ENCODE measurements at places on chromosomes 16 and 17.

GRCh38 chr17:39899215-39899614 lies 19.2 kb downstream of the GSDMB start:
- no peak for DNase-seq

DNA sequence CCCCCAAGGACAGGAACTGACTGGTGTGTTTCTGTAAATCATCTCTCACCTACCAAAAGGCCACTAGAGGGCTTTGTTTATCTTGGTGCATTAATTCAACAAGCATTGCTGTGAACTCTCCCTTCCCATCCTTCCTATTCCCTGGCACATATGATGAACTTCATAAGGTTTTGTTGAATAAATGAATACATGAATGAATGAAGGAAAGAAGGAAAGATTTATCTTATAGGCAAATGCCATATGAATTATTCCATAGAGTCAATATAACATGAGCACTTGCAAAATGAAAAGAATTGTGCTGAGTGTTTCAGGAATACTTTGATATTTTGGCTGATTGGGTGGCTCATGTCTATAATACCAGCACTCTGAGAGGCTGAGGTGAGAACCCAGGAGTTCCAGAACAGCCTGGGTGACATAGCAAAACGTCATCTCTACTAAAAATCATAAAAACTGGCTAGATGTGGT lies 4.3 kb downstream of the SPDYE4 start:
- peak; percentile 31 for DNase-seq

- DNase-seq, result no peak
These were observed 1.1 kb upstream of the NHLRC4 start for GRCh38 chr16:565419-566330.

DNA sequence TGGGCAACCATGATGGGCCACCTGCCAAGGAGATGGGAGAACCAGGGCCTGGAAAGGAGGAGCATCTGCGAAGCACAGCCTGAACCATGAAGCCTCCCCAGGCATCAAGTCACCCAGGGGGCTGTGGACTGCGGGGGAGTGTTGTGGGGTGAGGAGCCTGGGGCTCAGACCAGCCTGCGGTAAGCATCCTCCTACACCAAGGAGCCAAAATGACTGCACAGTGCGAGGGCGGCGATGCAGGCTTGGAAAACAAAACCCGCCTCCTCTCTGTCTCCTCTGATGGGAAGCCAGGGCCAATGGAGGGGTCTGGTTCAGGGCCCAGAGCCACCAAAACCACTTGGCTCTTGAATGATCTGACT lies 18.1 kb upstream of the MAF start:
- DNase-seq, result no peak

DNA sequence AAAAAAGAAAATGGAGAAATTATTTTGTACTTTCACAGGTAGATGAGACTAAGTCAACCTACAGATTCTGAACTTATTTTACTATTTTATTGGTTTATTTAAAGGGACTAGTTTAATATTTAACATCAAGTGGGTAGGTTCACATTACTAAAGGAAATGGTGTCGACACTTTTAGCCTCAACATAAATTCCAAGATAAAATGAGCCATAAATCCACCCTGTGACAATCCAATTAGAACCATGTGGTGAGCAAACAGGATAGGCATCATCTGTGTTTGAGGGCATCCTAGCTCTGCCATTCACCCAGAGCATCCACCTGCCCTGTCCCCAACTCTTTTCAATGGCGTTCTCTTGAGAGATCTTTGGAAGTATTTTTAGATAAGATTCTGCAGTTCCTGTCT lies 92.8 kb upstream of the PMFBP1 start:
- DNase-seq, result no peak

DNA sequence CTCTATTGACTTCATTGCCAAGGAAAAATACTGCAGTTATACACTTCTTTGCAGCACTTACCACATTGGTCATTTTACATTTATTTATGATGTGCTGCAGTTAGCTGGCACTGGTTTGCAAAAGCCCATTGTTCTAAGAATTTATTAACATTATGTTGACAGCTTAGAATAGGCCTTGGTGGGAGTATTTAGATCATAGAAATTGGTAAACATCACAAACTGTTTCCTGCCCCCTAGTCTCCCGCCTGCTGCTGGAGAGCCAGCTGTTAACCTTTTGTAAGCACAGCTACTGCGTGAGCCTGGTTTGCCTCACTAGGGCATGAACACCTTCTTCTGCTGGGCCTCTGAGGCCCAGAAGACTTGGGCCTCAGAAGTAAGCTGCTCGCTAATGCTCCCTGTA lies 651.4 kb upstream of the GOT2 start:
- DNase-seq, result no peak

DNA sequence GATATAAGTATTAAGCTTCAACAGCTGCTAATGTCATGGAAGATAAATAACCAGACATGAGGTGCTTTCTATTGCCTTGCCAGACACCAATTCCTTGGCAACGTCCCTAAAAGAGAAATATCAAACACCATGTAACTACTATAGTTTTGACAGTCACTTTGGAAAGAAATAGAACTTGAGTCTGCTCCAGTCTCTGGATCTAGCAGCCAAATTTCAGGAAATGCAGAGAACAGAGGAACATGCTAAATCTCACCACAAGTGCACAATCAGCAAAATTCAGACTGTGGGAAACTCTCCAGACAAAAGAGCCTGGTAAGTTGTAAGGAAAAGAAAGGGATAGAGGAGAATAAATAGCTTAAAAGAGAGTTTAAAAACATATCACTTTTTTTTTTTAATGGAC lies 28.4 kb upstream of the TANC2 start:
- no peak for DNase-seq

DNA sequence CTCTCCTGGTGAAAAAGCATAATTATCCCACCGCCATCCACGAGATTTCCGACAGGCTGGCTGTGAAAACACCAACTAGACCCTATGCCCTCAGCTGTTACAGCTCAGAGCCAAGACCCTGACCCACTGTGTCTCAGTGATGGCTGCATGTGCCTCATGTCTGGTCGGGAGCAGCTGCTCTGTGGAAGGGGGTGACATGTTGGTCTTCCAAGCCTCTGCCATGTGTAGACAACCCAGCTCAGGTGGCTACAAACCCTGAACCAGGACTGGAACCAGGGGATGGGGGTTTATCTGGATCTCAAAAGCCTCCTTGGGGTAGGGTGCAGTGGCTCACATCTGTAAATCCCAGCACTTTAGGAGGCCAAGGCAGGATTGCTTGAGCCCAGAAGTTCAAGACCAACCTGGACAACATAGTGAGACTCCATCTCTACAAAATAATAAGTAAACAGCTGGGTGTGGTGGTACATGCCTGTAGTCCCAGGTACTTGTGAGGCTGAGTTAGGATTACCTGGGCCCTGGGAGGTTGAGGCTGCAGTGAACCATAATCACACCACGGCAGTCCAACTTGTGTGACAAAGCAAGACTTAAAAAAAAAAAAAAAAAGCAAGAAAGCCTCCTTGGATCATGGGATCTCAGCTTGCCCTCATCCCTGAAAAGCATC lies 220.3 kb downstream of the CPPED1 start:
- DNase-seq, result no peak

DNA sequence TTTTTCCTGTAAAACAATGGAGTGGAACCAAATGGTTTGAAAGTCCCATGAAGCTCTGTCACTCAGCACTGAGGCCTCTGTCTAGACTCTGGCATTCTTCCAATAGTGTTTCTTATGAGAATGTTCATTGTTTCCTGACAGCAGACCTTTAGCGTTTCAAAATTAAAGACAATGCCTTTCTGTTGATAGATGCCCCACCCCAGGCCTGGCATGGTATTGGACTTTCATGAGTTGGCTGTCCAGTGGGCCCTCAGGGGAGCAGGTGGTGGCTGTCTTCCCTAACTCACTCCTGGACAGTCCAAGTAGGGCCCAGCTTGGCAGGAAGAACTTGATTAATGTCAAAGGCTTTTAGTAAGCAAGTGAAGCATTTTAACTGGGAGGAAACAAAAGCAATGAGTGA lies 186.5 kb upstream of the CCL2 start:
- no peak for DNase-seq

- DNase-seq, result no peak
These were observed 268.1 kb downstream of the IRF8 start for GRCh38 chr16:86167061-86167460.

DNA sequence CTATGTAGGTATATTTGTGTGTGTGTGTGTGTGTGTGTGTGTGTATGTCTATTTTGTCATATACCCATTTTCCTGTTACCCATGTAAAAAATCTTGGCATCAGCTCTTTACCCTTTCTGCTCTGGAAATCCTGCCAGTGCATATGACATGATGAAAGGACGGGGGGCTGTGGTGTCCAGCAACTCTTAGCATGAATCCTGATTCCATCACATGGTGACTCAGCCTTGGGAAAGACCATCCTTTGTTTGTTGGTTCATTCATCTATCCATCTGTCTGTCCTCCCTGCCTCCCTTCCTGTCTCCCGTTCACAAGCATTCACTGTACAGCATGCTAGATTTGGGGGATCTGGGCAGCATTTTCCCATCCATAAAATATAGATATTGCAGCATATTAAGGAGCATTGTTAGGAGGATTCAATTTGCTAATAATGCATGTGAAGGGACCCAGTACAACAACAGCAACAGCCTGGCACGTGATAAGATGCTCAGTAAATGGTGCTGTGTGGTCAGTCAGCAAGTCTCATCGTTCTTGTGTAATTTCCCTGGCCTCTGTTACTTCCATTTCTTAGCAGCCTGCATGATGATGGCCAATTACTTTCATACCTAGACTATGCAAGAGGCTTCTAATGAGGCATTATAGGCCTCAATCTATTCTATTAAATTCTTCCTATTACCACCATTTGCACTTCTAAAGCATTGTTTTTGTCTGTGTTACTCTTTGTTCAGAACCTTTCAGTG lies 191.0 kb downstream of the PRKCA start:
- no peak for DNase-seq

GRCh38 chr17:73340093-73340596 lies 28.3 kb upstream of the CDC42EP4 start:
- DNase-seq, result peak; percentile 71

DNA sequence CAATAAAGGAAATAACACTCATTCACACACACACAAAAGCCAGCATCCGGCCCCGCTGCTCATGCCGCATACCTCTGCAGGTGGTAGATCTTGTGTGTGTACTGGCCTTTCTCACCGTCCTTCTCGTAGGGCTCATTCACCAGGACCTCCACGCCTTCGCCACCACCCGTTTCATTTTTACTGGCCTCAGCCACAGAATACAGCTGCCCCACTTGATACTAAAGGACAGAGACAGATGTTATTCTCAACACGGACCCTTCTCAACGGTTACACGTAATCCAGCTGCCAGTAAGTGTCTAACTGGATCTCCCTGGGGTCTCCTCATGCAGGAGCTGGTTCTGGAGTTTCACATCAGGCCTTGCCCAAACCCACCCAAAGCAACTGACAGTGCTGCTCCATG lies 9.7 kb downstream of the PITPNA start:
- no peak for DNase-seq

DNA sequence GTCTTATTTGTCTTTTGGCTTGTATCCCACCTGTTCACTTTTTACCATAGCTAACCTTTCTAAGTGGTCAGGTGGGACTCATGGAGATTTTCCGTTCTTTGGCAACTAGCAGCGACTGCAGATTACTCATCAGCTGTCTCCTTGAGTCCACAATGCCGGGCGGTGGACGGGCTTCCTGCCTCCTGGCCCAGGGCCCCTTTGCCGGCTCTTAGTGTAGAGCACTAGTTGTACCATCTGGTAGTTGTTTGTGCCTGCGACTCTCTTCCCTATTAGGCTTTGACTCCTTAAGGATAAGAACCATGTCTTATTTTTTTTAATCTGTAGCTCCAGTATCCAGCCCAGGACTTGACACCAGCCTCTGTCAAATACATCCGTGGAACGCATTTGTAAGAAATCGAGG lies 399.9 kb downstream of the WWOX start:
- no peak for DNase-seq

- DNase-seq, result no peak
These were observed 41.3 kb downstream of the GPRC5B start for GRCh38 chr16:19843371-19843770.

DNA sequence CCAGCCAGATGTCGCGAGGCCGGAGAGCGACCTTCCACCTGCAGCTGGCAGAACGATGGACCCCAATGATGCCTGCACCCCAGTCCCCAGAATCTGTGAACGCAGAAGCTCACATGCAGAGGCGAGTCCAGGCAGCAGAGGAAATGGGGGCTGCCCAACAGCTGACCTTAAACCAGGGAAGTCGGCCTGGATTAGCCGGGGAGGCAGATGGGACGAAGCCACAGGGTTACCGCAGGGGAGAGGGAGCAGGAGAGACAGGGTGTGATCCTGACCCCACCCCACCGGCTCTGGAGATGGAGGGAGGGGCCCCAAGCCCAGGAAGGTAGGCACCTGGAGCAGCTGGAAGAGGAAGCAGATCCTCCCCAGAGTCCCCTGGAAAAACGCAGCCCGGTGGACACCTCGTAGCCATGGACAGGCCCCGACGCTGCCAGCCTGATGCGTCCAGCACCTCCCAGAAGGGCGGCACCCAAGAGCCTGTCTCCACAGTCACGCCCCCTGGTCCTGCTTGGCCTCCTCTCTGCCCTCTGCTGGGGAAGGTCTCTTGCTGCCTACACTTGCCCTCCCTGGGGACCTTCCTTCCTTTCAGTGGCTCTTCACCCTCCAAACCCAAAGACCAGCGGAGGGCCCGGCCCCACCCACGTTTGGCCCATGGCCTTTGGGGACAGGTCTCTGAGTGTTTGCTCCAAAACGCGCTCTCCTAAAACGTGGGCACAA lies 37.3 kb downstream of the PIEZO1 start:
- DNase-seq, result peak; percentile 67

DNA sequence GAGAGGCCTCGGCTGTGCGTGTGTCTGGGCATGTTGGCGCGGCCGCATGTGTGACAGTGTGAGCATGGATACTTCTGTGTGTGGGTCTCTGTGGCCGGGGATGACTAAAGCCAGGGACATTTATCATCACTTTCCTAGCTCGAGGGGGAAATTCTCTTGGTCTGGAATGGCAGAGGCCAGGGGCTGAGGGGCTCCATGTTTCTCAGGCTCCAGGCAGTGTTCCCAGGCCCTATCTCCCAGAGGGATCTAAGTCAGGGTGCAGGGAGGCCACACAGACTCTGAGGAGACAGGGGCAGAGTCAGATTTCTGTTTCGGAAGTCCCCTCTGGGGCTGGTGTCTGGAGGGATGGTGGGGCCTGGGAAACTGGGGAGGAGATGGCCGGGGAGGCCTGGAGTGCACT lies 23.7 kb upstream of the SPNS2 start:
- no peak for DNase-seq

GRCh38 chr16:29807426-29808218 lies 1.3 kb downstream of the MAZ start:
- peak; percentile 82 for DNase-seq

DNA sequence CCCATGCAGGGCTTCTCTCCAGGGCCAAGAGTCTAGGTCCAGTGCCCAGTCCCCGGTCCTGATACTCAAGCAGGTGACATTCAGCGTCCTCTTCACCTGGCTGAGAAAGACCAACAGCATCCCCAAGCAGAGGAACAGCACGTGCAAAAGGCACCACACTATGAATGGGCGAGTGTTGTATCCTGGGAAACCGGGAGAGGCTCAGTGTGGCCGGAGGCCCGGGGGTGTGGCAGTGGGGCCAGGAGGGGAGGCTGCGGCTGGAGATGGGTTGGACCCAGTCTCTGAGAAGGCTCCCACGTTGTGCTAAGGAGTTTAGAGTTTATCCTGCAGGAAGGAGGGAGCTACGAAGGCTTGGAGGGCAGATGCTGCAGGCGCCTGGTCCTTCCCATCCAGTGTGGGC lies 13.5 kb downstream of the ABR start:
- no peak for DNase-seq

Measured in HCT116 (cell line).